ENCODE measurements at places on chromosomes 1 and 21. TPM values are rescaled to one million over a fixed set of nuclear protein-coding genes. Genes with fewer than 3 reads are reported as not detected.

DNA sequence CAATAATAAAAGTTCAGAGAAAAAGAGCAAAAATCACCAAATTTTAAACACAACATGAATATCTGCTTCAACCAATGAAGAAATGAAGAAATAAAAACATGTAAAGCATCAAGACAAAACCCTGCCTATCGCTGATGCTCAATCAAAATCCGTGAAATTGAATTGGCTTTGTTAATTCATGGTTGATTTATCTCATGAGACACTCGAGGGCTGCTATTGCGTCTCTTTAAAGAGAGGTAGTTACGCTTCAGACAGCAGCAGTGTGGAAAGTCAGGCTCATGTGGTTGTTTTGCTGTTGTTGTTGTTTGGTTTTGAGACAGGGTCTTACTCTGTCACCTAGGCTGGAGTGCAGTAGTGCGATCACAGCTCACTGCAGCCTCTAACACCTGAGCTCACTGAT, 65.5 kb upstream of the RGS7 start:
- DNase-seq = no peak

DNA sequence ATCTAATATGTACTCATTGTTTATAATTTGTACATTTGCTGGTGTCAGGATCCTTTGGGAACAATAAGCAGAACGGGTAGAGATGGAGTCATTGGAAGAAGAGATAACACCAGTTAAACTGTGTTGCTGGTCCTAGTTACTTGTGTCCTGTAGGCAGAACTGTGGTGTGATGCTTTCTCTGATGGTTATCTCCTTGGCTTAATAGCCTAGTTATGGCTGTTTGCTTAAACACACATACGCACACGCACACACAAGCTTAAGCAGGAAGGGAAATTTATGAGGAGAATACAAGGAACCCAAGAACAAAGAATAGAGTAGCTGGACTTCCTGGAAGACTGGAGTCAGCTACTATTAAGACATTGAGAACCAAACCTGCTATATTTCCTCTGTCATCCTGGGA, 5.7 kb upstream of the PKN2 start:
- DNase-seq = no peak

- DNase-seq = no peak
Observed at GRCh38 chr1:172909606-172910326, 141.0 kb downstream of the TNFSF18 start.

GRCh38 chr1:56425494-56426037, 153.8 kb downstream of the PLPP3 start:
- no peak for DNase-seq

GRCh38 chr1:200778766-200779165, 40.1 kb downstream of the CAMSAP2 start:
- DNase-seq = no peak

DNA sequence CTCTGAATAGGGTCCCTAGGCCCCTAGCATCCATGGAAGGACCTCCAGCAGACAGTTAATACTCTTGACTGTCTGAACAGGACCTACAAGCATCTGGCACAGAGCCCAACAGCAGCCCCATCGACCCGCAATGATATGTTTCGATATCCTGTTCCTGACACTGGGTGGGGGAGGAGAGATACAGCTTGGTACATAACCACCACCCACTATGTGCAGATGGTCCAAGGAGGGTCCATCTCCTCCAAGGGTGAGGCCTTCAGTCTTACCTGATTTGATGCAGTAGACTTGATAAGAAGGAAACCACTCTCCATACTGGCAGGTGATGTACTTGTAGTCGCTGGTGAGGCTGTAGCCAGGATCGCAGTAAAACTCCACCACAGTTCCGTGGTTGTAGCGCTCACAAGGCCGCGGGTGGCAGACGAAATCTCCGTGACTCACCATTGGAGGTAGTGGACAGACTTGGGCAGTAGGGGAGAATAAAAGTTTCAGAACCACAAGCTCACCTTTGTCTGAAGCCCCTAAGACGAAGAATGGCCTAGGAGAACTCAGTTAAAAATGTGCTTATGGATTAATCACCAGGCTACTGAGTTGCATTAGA, 86.0 kb upstream of the TLR5 start:
- DNase-seq = no peak

DNA sequence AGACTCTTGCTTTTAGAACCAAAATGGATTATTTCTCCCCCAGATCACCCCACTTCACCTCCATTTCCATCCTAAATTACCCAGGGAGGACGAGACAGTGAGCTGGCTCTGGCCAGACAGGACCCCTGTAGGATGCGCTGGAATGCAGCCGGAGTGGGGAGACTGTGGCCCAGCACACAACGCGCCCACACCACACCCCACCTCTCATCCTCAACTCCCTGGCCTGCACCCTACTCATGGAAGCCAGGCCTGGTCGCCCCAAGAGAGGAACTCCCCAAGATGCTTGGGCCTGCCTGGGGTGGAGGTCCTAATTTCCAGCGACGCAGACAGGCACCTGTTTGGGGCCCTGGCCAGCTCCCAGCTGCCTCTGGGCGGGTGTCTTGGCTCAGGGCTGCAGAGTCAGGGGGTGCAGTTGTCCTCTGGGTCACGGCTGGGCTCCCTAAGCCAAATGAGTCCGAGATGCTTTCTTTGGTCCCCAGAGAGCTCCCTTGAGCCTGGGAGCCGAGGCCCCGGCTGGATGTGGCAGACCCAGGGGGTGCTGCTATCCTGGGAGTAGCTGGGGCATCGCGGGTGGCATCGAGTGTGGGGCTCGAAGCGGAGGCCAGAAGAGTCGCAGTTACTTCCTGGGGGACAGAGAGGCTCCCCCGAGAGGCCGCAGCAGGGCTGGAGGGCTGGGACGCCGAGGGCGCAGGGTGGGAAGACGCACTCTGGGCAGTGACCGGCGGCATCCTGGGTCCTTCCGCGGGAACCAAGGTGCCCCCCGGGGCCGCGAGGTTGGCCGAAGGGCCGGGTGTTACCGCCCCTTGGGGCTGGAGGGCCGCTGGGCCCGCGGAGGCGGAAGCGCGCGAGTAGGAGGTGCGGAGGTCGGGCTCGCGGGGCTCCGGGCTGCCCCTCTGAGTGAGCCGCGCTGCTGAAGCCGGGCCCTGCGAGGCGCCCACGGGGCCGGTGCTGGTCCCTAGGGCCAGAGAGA, 10.4 kb downstream of the CLEC20A start:
- DNase-seq = no peak

GRCh38 chr1:107378426-107378825, 237.6 kb downstream of the NTNG1 start:
- no peak for DNase-seq

- DNase-seq = no peak
Observed at GRCh38 chr1:165674599-165674998, 23.8 kb downstream of the ALDH9A1 start.

DNA sequence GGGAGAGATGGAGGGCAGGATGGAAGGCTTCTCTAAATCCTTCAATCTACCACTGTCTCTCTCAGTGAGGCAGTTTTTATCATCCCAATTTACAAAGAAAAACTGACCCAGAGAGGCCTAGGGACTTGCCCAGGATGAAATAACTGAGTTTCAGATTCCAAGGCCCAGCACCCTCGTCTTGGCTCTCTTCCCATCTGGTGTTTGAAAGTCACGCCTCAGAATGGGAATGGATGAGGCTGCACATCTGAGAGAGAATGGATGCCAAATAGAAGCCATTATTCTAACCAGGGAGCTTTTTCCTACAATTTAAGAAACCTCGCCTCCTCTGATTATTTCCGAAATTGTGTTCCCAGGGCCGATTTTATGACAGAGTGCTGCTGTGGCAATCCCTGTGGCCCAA, 10.6 kb upstream of the KCNN3 start:
- no peak for DNase-seq

GRCh38 chr1:119893238-119893791, 3.0 kb downstream of the ADAM30 start:
- no peak for DNase-seq

DNA sequence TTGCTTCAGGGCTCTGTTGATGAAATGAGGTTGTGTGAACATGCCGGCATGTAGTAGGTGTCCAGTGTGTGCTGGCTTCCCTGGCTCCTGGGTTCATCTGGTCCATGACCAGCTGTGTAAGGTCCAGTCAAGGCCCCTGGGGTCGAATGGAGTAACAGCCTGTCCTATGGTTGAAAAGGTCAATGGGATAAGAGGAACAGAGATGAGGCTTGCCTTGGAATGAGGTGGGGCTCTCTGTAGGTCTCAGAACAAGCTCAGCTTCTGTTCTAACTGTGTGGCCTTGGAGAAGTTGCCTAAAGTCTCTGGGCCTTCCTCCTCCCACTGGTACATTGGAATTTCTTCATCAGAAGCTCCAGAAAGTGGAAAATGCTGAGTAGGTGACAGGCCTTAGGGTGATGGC, 26.6 kb downstream of the RPS6KA1 start:
- no peak for DNase-seq

- DNase-seq = peak; percentile 64
Observed at GRCh38 chr1:2555634-2556276, 416 bp upstream of the TNFRSF14 start.

DNA sequence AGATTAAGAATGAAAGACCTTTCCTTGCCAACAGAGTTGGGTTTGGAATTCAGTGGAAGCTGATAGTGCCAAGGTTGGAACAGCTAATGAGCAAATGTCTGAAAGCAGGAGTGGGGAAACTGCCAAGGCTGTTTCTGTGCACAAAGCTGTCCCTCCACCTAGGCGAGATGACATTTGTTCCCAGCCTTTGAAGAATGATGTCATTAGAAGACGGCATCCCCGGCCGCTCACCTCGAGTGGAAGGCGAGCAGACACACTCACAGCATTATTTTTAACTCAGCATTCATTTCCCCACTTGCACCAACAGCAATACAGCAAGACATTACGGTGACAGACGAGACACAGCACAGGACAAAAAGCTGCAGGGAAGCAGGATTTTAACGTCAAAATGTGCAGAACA, 463.9 kb downstream of the PCP4 start:
- DNase-seq = no peak

DNA sequence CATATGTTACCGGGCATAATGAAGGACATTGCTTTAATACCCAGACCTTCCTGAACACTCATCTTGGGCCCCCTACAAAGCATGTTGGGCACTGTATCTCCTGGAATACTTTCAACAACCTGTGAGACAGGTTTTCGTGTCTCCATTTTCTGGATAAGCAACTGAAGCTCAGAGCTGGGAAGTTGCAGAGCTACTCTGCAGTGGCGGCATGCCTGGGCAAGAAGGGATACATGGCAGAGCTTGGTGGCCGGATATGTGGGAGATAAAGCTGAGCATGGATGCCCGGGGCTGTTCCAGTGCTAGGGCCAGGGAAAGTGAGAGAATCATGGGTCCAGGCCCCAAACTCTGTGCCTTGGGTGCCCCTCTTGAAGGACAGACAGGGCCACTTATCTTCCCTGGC, 71.6 kb upstream of the KCND3 start:
- no peak for DNase-seq

DNA sequence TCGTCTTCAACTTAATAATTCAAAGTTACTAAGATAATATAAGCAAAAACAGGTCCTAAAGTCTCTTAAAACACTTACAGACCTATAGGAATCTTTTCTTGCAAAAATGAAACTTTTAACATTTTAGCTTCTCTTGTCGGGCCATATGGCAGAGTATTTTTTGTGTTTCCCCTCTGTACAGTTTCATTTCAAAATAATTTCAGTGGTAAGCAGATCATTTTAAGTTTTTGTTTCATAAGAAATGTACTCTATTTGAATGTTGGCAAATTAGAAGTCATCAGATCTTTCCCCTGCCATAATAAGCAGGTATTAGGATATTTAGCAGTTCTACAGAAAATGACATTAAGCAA, 37.9 kb downstream of the RGL1 start:
- no peak for DNase-seq

- no peak for DNase-seq
Observed at GRCh38 chr1:212328248-212328647, 43.0 kb downstream of the PPP2R5A start.

DNA sequence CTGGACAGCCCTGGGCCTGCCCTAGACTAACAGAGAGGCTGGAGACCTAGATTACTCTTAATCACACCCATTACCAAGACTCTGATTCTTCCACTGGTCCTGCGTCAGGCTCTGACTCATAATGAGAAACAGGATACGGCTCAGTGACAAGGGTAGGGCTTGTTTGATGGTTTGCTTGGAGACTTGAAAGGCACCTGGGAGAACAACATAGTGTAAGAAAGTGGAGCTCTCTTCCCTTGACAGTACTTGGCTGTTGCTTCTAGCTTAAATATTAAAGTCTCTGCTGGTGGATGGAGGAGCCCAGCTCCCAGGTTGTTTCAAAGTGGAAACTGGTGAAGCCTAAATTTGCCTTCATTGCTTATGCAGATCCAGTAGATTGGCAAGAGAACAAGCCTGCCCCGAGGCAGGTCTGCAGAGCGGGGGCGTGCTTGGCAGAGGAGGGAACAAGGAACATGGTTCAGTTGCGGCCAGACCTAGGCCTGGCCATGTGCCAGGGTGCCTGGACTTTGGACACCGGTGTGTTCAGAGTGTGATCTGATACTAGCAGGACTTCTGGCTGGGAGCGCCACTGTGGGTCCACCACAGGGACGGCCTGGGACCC, 480.6 kb downstream of the CAMTA1 start:
- no peak for DNase-seq

DNA sequence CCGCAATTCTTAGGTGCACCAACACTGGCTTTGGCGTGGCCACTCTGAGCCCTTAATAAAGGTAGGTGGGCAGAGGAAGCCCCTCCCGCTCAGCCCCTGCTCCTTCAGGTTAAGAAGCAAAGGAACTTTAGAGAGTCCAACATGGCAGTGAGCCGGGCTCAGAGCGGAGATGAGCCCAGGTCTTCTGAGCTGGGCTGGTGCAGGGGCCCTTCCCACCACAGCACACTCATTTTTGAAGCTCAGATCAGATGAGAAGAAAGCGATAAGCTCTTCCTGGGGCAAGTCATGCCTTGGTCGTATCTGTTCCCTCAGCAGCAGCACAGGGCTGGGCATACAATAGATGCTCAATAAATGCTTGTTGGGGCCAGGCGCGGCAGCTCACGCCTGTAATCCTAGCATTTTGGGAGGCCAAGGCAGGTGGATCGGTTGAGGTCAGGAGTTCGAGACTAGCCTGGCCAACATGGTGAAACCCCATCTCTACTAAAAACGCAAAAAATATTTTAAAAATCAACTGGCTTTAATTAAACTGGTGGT, 51.1 kb upstream of the TARDBP start:
- no peak for DNase-seq

DNA sequence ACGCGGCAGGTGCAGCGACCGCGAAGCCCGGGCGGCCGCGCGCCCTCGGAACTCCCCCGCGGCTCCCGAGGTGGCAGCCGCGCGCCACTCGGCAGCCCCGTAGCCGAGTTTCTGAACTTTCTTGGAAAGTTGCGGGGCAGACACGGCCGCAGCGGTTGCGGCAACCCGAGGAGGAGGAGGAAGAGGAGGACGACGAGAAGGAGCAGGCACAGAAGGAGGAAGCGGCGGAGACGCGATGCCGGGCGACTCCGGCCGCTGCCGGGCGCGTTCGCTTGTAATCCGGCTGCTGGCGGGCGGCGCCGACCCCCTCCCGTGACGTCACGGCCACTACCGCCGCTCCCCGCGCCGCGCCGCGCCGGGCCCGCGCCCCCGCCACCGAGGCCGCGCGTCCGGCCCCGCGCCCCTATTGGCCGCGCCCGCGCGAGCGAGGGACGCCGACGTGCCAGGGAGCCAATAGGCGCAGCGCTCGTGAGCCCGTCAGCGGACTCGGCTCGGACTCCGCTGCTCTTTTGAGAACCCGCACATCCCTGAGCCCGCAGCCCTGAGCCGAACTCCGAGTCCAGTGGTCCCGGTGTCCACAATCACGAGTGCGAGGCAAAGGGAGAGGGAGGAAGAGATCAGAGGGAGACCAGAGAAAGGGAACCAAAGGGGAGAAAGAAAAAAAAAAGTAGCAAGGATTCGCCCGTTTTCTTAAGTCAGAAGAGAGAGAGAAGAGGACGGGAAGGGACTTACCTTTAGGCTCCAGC, 736 bp upstream of the BARHL2 start:
- no peak for DNase-seq

RIPK4 gene
- 5.8 TPM for total RNA-seq

SPRR1A gene
- not detected for total RNA-seq

TRIM63 gene
- 0.26 TPM for total RNA-seq

ALPL gene
- total RNA-seq = 148 TPM

Data from left lung (tissue), 14 donors.